DND-41 (cell line): ENCODE measurements at places on chromosomes 7 and 10.

- no peak for DNase-seq
Observed at GRCh38 chr10:97230146-97230545, 44.4 kb upstream of the SLIT1 start.

DNA sequence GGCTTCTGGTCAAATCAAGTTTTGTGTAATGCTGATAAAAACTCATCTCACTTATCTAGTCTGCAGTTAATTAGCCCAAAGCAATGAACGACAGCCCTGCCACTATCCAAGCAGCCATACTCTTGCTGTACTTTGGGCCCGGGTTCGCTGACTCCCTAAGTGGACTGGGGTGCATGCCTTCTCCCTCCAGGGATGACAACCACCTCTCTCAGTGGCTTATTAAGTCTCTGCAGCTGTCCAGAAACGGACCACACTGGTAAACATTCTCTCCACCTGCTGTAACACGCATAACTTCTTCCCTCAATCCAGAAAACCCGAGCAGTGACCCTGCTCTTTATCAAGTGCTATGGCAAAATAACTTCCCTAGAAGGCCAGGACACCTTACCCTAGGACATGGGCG, 3.9 kb downstream of the FBXW4 start:
- no peak for DNase-seq

GRCh38 chr10:77857272-77857671, 69.3 kb downstream of the DLG5 start:
- no peak for DNase-seq

- DNase-seq = no peak
Observed at GRCh38 chr10:70255329-70256299, 22.4 kb upstream of the PPA1 start.

- no peak for DNase-seq
Observed at GRCh38 chr7:128831178-128831993, 1.2 kb downstream of the FLNC start.

DNA sequence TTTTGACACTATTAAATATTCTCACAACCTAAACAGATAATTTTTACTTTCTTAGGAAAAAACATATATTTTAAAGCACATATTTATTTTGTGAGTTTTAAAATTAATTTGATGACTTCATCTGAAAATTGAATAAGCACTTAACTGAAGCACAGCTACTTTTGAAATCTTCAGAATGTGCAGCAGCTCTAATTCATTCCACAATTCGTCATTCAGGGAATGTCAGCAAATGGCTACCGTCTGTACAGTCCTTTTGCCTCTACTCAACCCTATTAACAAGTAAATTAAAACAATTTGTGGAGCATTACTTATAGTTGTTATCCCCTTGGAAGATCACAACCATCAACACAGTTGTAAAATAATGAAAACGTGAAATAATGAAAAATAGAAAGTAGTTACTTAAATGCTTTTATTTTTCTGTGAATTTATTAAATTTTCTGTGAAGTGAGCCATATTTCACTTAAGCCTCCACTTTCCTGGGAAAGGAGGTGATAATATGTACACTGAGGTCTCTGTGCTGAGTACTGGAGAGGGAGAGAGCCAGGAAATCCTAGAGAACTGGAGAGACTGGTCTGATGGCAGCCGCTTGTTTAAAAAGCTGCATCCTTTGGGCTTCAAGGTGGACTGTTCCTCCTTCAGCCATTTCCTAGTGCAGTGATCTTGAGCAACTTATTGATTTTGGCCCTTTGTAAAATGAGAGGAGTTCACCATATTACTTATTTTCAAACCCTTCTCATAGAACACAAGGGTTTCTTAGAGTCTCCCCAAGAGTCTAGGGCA, 70.6 kb downstream of the REEP3 start:
- no peak for DNase-seq

GRCh38 chr10:100934084-100934659, 21.4 kb downstream of the SLF2 start:
- DNase-seq = no peak

DNA sequence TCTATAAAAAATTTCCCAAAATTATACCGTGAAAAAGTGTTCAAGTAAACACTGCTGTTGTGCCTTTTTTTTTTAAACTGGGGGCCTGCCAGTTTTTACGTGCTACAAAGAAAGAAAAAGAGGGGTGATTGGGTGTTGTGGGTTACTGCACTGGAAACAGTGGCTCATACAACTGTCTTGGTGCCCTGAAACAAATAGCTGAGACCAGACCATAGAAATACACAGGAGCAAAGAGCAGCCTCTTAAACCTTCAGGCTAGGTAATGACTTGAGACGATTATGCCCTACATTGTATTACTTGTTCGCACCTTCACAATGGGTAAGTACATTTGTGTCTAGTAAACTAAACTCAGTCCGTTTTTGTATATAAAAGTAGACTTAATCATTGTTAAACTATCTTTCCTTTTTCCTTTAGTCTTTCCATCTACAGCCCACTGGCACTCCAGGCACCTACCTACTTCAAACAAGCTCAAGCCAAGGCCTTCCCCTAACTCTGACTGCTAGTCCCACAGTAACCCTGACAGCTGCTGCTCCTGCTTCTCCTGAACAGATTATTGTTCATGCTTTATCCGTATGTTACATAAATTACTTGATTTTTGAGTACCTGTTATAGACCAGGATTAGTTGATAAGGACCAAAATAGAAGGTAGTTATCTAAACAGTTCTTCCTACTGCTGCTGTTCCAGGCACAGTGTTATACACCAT, 26.6 kb downstream of the TMEM243 start:
- DNase-seq = no peak

DNA sequence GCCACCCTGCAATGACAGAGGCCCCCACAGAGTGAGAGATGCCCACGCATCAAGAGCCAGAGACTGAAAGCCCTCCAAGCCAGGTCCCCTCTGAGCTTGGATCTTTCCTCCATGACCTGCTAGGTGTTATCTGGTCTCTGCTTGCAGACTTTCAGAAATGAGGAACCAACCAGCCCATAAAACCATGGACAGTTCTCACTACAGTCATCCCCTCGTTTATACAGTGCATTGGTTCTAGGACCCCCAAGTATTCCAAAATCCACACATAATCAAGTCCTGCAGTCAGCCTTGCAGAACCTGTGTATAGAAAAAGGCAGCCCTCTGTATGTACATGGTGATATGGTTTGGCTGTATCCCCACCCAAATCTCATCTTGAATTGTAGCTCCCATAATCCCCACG, 23.1 kb downstream of the NPFFR1 start:
- no peak for DNase-seq

DNA sequence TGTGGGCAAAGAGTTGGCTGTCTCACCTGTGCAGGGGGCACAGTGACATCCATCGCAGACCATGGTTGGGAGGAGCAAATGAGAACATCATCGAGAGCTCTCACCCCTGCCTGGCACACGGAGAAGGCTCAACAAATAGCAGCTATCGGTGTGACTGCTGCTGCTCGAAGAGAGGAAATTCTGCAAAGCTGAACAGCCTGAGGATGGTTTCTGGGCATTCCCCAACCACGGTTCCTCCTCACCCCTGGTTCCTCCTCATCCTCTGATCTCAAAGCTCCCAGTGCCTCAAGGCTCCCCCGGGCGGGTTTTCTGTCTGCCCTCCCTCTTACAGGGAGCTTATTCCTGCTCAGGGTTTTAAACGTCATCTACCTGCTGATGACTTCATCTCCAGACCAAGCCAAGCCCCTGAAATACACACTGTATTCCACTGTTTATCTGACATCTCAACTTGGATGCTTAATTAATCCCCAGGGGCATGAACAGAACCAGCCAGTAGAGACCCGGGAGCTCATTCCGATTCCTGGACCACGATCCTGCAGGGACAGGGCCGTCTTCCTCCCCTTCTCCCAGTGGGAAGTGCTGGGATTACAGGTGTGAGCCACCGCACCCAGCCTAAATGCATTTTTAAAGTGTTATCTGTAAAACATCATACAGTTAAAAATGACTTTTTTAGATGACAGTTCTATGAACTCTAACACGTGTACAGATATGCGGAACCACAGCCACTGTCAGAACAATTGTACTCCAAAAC, 19.5 kb upstream of the NOM1 start:
- DNase-seq = no peak

DNA sequence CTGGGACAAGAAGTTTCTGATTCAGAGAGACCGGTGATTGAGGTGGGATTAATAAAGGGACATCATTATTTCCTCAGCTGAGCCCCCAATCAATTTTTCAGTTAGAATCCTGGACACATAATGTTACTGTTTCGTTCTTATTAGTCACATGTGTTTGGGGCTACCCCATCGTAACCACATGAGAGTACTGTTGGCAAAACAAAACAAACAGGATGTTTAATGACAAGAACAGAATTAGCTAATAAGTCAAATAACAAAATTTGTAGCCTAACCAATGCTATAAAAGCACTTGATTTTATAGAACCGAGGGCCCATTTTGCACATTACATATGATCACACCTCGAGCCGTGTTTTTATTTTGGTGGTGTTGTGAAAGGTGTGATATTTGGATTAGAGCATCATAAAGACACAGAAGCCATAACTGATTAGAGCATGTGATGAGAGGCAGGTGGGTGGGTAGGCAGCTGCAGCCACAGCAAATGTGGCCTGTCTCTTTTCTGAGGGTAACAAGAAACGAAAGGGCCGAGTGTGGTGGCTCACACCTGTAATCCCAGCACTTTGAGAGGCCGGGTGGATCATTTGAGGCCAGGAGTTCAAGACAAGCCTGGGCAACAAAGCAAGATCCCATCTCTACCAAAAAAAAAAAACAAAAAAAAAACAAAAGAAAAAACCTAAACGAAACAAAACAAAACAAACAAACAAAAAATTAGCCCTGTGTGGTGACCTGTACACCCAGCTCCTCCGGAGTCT, 1.8 kb upstream of the VWC2 start:
- DNase-seq = no peak

GRCh38 chr7:75843613-75844116, 30.1 kb upstream of the CCL24 start:
- DNase-seq = no peak

DNA sequence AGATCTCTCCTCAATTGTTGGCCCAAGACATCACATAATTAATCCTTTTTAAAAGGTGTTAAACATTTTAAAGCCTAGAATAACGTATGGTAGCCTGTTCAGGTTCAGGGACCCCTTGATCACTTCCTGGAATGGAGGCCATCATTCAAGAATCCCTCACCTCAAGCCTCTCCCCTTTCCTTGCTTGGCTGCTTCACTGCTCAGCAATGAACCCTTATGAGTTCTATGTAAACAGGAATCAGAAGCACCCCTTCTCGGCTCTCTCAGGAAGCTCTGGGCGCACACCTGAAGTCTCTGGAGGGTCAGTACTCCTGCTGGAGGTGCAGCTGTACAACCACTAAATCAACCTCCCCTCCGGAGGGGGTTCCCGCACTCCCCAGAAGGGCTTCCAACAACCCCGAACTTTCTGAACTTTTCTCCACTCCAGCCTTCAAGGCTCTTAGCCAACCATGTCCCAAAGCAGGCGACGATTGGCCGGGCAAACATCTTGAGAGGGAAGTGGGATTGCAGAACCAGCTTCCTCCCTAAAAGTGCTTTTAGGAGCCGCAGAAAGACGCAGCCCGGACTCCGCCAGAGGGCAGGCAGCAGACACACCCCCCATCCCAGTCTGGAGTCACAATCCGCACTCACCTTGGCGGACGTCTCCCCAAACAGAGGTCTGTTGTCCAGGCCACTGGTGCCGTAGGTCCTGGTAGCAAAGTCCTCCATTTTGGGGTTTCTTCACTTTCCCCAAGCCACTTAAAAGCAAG, 562 bp downstream of the TMEM243 start:
- peak; percentile 38 for DNase-seq

DNA sequence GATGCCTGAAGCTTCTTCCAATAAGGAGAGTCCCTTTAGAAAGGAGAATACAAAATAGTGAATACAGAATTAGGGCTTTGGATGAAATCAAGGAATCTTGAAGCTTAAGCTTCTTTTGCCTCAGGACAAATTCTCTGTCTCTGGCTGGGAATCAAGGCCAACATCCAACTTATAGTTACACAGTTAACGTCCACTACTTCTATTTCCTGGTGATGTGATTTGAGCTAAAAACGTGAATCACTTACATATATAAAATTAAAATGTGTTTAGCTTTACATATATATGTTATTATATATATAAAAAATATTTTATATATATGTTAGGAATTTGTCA, 11.4 kb upstream of the INPP5F start:
- DNase-seq = no peak

DNA sequence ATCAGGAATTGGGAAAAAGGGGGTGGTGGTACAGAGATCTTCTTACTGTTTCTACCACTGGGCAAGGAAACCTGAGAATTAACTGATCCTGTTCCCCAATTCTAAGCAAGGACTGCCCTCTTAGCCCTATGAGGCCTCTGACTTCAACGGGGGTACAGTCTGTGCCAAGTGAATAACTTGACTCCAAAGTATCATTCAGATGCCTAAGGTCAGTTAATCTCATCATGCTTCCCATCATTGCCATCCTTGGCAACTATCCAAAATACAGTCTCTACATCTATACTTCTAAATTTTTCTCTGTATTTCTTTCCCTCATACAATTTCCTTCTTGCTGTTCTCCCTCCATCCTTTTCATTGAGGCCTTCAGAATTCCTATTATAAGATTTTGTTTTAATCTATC, 10.5 kb downstream of the PPP3CB start:
- DNase-seq = no peak

- DNase-seq = no peak
Observed at GRCh38 chr10:87661861-87662785, 2.4 kb downstream of the PAPSS2 start.

DNA sequence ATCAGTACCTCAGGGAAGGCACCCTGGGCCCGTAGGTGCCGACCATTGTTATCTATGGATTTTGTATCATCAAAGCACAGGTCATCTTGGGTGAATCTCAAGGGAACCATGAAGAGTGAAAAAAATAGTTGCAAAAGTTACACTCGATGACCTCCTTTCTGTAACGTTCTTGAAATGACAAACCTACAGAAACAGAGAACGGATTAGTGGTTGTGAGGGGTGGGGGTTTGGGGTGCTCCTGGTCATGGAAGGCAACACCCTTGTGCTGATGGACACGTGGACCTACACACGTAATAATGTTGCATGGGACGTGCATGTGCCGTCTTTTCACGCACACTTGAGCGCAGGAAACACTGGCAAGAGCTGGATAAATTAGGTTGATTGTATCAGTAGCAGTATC, 655.9 kb downstream of the SDK1 start:
- DNase-seq = no peak

GRCh38 chr10:3951993-3952392, 167.0 kb upstream of the KLF6 start:
- DNase-seq = no peak

GRCh38 chr10:30151581-30152389, 92.4 kb upstream of the JCAD start:
- DNase-seq = peak; percentile 51
